ENCODE measurements at places on chromosomes 11 and 22. TPM values are rescaled to one million over a fixed set of nuclear protein-coding genes. Genes with fewer than 3 reads are reported as not detected.

The REXO2 gene
- total RNA-seq = 146 TPM

- no peaks in the 10 kb centered on the region for H3K36me3 ChIP-seq
- no peak for DNase-seq
- H3K4me3 ChIP-seq = no peak overlapping the region
- no peak overlapping the region for H3K27ac ChIP-seq
- peaks cover 6% of the 10 kb centered on the region for H3K4me1 ChIP-seq
- no peaks in the 10 kb centered on the region for H3K27me3 ChIP-seq
Measured at GRCh38 chr11:33478111-33478573, 221.0 kb downstream of the HIPK3 start.

The SMTNL1 gene
- total RNA-seq = not detected

- no peak overlapping the region for H3K4me3 ChIP-seq
- no peaks in the 10 kb centered on the region for H3K36me3 ChIP-seq
- H3K4me1 ChIP-seq = peaks cover 27% of the 10 kb centered on the region
- H3K27me3 ChIP-seq = no peaks in the 10 kb centered on the region
Measured at GRCh38 chr11:130089674-130090073, 20.0 kb downstream of the APLP2 start.

DNA sequence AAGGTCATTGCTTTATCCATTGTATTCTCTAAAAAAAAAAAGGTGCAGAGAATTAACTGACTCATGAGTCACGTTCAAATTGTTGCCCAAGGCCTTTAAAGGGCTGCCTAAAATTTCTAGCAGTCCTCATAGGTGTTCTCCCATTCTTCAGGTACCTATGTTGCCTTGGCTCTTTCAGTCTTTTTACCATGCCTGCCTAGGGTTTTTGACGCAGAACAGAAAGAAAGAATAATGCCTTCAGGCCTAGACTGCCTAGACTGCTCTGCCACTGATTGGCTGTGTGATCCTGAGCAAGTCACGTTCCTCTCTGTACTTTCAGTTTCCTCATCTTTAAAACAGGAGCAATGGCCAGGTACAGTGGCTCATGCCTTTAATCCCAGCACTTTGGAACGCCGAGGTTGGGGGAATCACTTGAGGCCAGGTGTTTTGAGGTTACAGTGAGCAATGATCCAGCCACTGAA lies 21.5 kb downstream of the CTSC start:
- no peak overlapping the region for H3K4me3 ChIP-seq
- H3K36me3 ChIP-seq = no peaks in the 10 kb centered on the region
- no peaks in the 10 kb centered on the region for H3K27me3 ChIP-seq
- H3K27ac ChIP-seq = no peak overlapping the region

GRCh38 chr22:37242395-37242918 lies 1.6 kb downstream of the RAC2 start:
- H3K27ac ChIP-seq = no peak overlapping the region
- H3K4me1 ChIP-seq = no peaks in the 10 kb centered on the region
- H3K36me3 ChIP-seq = no peaks in the 10 kb centered on the region
- H3K4me3 ChIP-seq = peak overlapping the region; percentile 35
- H3K27me3 ChIP-seq = no peaks in the 10 kb centered on the region
- no peak for DNase-seq

The PPFIBP2 gene
- total RNA-seq = 48.1 TPM

GRCh38 chr11:81444297-81444696 lies 1289.4 kb downstream of the FAM181B start:
- H3K36me3 ChIP-seq = no peaks in the 10 kb centered on the region
- H3K27me3 ChIP-seq = no peaks in the 10 kb centered on the region
- no peak overlapping the region for H3K27ac ChIP-seq
- no peaks in the 10 kb centered on the region for H3K4me1 ChIP-seq
- DNase-seq = no peak

The GAL3ST3 gene
- total RNA-seq = not detected

GRCh38 chr11:10770626-10771254 lies 19.7 kb downstream of the CTR9 start:
- no peaks in the 10 kb centered on the region for H3K27me3 ChIP-seq
- DNase-seq = no peak
- no peak overlapping the region for H3K27ac ChIP-seq
- H3K4me1 ChIP-seq = no peaks in the 10 kb centered on the region
- peaks cover 4% of the 10 kb centered on the region for H3K36me3 ChIP-seq

DNA sequence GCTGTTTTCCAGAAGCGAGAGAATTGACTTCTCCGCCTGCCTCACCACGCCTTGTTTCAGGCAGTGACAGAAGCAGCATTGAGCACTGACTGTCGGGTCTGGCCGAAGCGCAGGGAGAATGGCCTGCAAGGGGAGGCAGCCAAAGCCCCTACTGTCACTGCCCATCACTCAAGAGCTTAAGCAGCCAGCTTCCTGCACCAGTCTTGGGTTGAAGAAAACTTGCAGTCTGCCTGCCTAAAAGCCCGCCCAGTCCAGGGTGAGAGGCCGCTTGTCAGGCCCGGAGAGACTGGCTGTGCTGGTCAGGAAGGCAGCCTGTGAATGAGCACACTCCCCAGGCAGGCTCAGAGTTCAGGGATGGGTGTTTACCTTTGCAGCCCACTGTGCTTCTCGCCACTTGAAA lies 108.3 kb downstream of the PKNOX2 start:
- DNase-seq = no peak
- no peak overlapping the region for H3K4me3 ChIP-seq

The HEPHL1 gene
- total RNA-seq = 1.7 TPM

DNA sequence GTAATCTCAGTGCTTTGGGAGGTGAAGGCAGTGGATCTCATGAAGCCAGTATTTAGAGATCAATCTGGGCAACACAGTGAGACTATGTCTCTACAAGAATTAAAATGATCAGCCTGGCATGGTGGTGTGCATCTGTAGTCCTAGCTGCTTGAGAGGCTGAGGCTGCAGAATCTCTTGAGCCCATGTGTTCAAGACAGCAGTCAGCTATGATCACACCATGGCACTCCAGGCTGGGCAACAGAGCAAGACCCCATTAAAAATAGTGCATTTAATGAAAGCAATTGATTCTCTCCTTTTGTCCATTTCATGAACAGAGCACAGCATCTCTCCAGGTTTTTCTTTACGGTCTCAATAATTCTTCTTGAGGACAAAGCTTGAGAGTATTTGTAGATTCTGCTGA lies 11.3 kb upstream of the CARD16 start:
- no peaks in the 10 kb centered on the region for H3K27me3 ChIP-seq
- no peaks in the 10 kb centered on the region for H3K4me1 ChIP-seq
- no peak overlapping the region for H3K27ac ChIP-seq

The GALNT18 gene
- 22.1 TPM for total RNA-seq

- no peak overlapping the region for H3K4me3 ChIP-seq
- DNase-seq = no peak
- H3K27ac ChIP-seq = no peak overlapping the region
- no peaks in the 10 kb centered on the region for H3K27me3 ChIP-seq
- H3K4me1 ChIP-seq = no peaks in the 10 kb centered on the region
- H3K36me3 ChIP-seq = no peaks in the 10 kb centered on the region
Measured at GRCh38 chr11:133172349-133172748, 360.0 kb downstream of the OPCML start.

DNA sequence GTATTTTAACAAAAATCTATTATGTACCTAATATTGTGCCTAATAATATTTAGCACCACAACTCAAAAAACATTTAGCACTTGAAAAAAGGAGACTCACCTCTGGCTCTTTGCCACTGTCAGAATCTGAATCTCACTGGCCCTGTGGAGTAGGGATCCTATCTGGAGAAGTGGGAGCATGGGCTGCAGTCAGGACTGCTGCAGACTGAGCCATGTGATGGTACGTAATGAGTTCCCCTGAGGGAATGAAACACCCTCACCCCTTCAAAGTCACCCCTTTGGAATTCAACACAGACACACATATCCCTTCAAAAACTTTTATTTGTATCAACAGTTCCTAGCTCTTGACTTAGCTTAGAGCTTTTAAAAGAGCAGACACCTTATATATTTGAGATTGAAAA lies 6.5 kb downstream of the PTPMT1 start:
- no peaks in the 10 kb centered on the region for H3K27me3 ChIP-seq
- H3K27ac ChIP-seq = no peak overlapping the region
- peaks cover 17% of the 10 kb centered on the region for H3K4me1 ChIP-seq
- no peak for DNase-seq
- peaks cover 47% of the 10 kb centered on the region for H3K36me3 ChIP-seq
- H3K4me3 ChIP-seq = no peak overlapping the region

GRCh38 chr11:17521106-17521900 lies 22.9 kb downstream of the USH1C start:
- no peak overlapping the region for H3K4me3 ChIP-seq
- DNase-seq = no peak
- H3K27ac ChIP-seq = no peak overlapping the region

DNA sequence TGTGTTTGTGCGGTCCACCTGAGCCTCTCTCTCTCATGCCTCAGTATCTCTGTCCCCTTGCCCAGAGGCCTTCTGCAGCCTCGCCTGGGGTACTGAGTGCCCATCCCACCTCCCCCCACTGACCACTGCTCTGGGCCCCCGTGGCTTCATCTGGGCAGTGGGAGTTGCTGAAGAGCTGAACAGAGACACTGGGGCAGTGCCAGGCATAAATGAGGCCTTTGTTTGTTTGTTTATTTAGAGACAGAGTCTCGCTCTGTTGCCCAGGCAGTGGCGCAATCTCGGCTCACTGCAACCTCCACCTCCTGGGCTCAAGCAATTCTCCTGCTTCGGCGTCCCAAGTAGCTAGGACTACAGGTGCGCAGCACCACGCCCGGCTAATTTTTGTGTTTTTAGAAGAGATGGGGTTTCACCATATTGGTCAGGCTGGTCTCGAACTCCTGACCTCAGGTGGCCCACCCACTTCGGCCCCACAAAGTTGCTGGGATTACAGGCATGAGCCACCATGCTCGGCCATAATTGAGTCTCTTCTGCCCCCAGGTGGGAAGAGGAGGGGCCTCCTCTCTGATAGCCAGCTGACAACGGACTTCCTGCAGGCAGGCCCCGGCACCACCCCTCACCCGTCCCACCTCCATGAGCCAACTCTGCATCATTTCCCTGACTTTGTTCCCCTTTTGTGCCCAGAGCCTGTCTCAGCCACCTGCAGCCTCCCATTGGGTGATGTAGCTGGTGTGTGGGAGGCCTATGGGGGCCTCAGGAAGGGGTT lies 9.3 kb downstream of the CRYBB3 start:
- no peak overlapping the region for H3K4me3 ChIP-seq
- no peaks in the 10 kb centered on the region for H3K27me3 ChIP-seq
- H3K27ac ChIP-seq = no peak overlapping the region

The FAM227A gene
- total RNA-seq = 0.25 TPM
